ENCODE measurements at places on chromosomes 1 and 21. TPM values are rescaled to one million over a fixed set of nuclear protein-coding genes. Genes with fewer than 3 reads are reported as not detected.

FAM72D gene
- 18.1 TPM for total RNA-seq

BLACAT1 gene
- 0.62 TPM for total RNA-seq

CXADR gene
- total RNA-seq, result 0.14 TPM

NPR1 gene
- not detected for total RNA-seq

FCGR3A gene
- 0.59 TPM for total RNA-seq

CFHR1 gene
- total RNA-seq, result not detected

MOB3C gene
- 11.1 TPM for total RNA-seq

ADIPOR1 gene
- total RNA-seq, result 69.4 TPM

DISC1 gene
- total RNA-seq, result 12.4 TPM

EFNA3 gene
- 12.6 TPM for total RNA-seq

FMO5 gene
- 0.23 TPM for total RNA-seq

ADCY10 gene
- 0.18 TPM for total RNA-seq

DIRAS3 gene
- total RNA-seq, result not detected

CRYZ gene
- total RNA-seq, result 45.0 TPM

FLG2 gene
- total RNA-seq, result not detected

ZNF593OS gene
- total RNA-seq, result not detected

UBL4B gene
- total RNA-seq, result not detected

SHC1 gene
- 50.3 TPM for total RNA-seq

C8A gene
- total RNA-seq, result not detected

CHODL gene
- not detected for total RNA-seq

IFNAR1 gene
- total RNA-seq, result 26.4 TPM

RGSL1 gene
- total RNA-seq, result not detected

AIM2 gene
- total RNA-seq, result 14.4 TPM

ABCA4 gene
- total RNA-seq, result not detected

GUCA2A gene
- total RNA-seq, result not detected

F13B gene
- not detected for total RNA-seq

EXTL1 gene
- total RNA-seq, result not detected

CRYAA gene
- total RNA-seq, result not detected

TNFSF4 gene
- total RNA-seq, result 0.82 TPM

OR6N1 gene
- total RNA-seq, result not detected

PTPRC gene
- total RNA-seq, result 644 TPM

HPDL gene
- 6.1 TPM for total RNA-seq

GGPS1 gene
- 36.1 TPM for total RNA-seq

RIPPLY3 gene
- total RNA-seq, result not detected

BTG3 gene
- 95.7 TPM for total RNA-seq

CCDC185 gene
- not detected for total RNA-seq

C1QTNF12 gene
- total RNA-seq, result 4.0 TPM

SLC27A3 gene
- total RNA-seq, result 8.3 TPM

PKLR gene
- 0.14 TPM for total RNA-seq

PBXIP1 gene
- total RNA-seq, result 40.9 TPM
